Left ventricle myocardium inferior (tissue), 1 donor: ENCODE measurements at places on chromosomes 5 and 9.

GRCh38 chr5:72138943-72139521 is 31.8 kb downstream of the MAP1B start:
- no peak for DNase-seq

GRCh38 chr5:167725741-167726140 is 565.7 kb upstream of the WWC1 start:
- no peak for DNase-seq

DNA sequence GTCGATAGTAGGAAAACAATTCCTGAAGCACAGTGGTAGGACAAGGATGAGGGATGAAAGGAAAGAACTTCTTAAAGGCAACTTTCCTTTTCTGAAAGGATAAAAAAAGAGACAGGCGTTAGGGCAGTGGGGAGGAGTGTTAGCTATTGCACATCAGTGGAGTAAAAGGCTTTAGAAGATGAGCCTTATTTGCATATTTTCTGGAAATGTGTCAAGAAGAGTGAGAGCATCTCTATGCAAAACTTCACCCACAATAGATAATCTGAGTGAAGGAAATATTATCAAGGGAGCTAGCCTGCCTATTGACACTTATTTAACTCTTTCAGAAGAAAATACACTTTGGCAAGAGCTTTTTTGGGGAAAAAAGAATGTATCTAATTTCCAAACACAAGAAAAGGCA is 151.6 kb downstream of the MACIR start:
- no peak for DNase-seq

DNA sequence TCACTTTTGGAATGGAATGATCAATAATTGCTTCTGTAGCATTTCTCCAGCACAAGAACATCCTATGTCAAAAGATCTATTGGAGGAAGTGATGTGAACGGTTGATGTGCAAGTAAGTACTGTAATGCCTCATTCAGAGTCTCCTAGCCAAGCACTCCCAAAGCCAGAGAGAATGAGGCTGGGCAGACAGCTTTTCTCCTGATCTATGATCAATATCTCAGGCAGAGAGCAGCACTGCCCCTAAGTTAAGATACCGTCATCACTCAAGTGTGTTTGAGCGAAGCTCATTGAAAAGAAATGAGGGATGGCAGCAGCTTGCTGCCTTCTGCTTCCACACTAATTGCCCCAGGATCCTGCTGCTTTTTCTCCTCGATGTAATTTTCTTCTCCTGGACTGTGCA is 324.1 kb upstream of the GRAMD2B start:
- DNase-seq, result no peak

DNA sequence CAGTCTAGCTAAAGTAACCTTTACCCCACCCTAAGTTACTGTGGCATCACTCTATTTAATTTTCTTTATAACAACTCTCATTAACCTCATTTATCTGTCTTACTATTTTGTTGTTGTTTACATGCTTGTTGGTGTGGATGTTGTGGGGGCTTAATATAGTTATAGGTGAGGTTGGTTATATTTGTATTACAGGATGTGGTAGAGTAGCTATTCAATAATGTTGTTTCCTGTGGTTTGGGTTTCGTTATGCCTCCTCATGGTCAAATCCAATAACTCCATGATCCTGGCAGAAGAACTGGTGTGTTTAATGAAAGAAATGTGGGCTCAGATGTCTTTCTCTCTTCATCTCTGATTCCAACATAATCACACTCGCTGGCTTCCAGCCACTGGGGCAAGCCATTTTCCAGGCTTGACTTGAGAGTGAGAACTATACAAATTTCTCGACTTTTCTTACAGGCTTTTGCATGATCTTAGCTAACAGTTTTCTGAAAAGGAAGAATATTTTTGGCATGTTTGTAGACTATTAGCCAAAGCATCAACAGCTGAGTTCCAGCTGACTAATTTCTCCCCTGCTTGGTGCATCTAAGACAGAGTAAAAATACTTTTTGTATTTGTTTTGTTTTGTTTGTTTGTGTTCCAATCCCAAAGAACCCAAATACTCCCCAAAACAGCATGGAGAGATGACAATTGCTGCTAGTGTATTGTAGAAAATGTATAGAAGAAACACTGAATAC is 303.7 kb upstream of the PAPPA start:
- no peak for DNase-seq

GRCh38 chr5:149403923-149404745 is 25.0 kb upstream of the IL17B start:
- DNase-seq, result no peak

DNA sequence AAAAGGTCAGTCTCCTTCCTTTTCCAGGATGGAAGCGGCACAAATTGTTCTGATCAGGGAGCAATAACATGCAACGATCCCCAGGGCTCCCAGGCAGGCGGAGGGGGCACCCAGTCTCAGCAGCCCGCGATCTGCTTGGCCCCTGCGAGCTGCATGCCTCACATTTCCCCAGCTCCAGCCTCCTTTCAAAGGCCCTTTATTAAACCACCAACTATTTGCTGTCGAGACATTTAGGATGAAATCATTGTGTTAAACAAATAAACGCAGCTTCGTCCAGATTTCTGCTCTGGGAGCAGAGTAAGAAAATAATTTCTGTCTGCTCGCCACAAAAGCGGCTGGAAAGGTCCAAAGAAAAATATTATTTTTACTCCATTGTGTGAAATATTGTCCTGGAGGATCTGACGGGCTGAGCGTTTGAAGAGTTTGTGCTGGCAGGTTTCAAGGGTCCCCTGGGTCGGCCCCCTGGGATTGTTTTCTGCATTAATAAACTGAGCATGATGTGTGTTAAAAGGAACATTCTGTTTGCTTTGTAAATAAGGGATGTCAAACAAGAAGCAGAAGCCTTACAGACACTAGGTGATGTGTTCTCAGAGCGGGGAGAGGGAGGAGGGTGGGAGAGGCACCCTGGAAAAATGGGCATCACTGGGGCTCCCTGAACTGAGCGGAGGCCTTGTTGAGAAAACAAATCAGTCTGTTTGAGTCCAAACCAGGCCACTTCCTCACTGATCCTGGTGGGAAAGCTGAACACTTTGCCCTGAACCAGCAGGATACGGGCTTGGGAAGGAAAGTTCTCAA is 110.1 kb downstream of the FOXD1 start:
- DNase-seq, result no peak

GRCh38 chr5:151156507-151157420 is 815 bp downstream of the ANXA6 start:
- DNase-seq, result no peak

- no peak for DNase-seq
Measured at GRCh38 chr5:146395193-146395592, 51.9 kb upstream of the TCERG1 start.

- peak; percentile 11 for DNase-seq
Measured at GRCh38 chr5:132059696-132060500, 557 bp upstream of the IL3 start.

- DNase-seq, result no peak
Measured at GRCh38 chr9:88587885-88588649, 53.1 kb downstream of the NXNL2 start.

DNA sequence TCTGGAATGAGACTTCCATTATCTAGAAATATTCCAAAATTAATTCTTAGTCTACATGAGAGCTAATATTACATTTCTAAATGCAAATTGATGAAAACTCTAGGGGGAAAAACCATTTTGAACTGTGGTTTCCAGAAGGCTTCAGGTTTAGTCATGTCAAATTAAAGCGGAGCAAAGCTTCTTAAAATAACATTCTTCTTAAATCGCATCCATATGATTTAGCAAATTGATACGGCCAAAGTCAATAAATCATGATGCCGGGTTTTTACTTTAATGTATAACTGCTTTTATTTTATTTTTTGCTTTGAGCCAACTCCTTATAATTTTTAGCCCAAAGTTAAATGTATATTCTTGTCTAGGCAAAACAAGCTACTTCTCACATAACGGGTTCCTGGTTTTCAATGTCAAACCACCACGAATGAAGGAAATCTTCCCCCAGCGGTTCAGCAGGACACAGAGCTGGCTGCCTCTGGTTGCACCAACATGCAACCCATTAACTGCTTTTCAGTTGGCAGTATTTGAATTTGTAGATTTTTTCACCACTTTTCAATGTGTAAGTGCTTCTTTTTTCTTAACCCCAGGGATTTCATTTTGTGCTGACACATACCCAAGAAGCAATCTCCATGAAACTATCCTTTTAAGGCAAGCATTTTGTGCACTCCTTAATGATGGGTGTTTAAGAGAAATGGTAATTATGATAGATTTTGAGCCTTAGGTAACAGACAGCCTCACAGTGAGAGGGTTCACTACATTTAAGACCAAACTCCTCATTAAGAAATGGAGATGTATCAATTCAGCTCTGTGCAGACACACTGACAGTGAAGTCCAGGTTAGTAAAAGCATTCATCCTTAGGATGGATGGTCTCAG is 35.5 kb downstream of the EFNA5 start:
- no peak for DNase-seq

DNA sequence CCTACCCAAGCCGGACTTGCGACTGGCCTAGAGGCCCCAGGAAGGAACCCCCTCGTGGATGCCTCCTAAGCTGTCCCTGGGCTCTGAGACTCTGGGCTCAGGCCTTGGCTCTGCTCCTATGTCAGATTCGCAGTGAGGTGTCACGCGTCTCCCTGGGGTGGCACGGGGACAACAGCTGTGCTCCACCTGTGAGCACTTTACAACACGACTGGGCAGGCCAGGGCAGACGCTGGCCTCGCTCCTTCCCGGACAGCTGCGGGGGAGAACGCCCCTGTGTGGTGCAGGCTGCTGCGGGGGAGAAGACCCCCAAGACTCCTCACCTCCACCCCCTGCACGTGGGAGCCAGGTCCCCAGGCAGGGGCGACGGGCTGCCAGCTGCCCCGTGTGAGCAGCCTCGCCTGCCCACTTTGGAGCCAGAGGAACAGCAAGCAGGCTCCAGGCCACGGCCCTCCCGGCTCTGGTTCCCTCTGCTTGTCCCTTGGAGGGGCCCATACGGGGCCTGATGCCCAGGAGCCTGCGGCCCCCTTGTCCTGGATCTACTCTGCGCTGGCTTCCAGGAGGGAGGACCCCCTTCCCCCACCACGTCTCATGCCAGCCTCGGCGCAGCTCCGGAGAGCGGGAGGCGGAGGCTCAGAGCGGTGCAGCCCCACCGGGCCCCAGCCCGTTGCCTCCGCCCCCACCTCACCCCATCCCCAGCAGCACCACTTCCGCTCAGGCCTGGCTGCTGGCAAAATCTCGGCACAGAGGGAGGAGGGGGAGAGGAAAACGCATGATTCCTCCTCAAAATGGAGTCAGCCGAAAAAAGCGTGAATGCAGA is 36.0 kb downstream of the SARDH start:
- no peak for DNase-seq

DNA sequence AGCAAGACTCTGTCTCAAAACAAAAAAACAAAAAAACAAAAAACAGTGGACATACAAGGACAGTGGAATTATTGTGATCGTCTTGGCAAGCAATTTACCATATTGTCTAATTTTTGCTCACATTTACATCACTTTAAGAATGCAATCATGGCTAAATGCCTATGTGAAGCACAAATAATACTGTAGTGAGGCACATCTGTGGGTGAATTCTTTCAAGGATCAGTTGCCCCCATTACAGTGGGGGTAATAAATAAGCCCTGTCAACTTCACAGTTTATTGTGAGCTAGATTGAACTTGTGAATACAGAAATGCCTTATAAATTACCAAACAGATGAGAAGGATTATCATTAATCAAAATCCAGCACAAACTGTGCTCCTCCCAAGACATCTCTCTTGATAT is 150.2 kb upstream of the PAPPA start:
- DNase-seq, result no peak

DNA sequence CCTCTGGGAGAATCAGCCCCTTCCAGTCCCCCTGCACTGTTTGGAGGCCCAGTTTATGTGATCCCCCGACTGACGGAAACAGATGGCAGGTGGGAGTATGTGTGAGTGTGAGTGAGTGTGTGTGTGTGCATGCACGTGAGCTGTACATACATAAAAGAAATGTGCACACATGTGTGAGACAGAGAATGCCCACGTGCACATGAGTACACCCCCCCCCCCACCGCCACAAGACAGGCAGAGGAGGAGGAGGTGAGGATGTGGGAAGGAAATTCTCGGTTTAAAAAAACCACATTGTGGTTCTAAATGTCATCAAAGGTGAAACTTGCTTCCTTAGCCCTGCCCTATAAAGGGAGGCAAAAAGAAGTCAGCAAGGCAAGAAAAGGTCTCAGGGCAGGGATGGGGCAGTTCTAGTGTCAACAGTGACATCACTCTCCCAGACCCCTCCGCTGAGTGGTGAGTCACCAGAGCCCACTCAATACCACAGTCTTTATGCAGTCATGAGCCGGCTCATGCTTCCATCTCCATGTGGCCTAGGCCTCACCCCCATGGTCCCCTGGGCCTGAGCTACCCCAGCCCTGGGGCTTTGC is 79.2 kb upstream of the HSPA9 start:
- no peak for DNase-seq

GRCh38 chr9:18396102-18396728 is 77.7 kb upstream of the ADAMTSL1 start:
- no peak for DNase-seq

DNA sequence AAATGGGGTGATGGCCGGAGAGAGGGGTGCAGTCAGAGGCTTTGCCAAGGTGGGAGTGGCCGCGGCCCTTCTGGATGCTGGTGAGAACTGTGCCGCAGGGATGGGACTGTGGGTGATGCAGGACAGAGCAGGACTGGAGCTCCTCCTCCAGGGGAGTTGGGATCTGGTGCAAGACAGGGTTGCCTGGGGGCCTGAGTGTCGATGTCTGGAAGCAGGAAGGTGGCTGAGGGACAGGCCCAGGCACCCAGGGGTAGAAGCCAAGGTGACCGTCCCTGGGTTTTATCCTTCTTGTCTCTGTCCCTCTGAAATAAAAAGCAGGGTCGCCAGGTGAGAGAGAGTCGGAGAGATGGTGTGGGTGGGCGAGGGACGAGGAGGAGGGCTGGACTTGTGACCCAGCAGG is 89.1 kb upstream of the IER5L start:
- DNase-seq, result no peak

DNA sequence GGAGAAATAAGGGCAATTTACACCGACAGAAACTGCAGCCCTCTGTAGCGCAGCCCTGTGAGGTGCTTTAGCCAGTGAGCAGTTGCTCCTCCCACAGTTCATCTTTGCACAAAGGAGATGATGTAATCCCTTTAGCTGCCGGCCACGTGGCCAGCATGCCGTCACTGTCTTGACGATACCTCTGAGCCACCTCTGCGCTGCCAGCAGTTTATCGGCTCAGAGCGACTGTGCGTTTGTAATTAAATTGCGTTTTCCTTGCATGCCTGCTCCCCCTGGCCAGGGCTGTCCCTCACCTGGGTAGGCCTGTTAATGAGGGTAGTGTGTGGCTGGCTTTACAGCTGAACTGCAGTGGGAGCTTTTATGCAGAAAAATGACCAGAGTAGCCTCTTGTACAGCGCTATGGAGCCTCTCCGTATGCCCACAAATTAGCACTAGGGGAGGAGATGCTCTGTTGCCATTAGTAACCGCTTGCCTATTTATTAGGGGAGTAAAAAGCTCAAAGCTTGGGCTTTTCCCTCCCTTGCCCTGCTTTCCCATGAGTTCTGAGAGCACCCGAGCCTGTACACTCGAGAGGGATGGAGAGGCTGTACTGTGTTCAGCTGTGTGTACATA is 107.0 kb downstream of the TRIO start:
- peak; percentile 66 for DNase-seq

GRCh38 chr9:137396634-137397367 is 26.2 kb downstream of the EXD3 start:
- DNase-seq, result no peak

GRCh38 chr9:116715751-116716150 is 28.6 kb downstream of the TRIM32 start:
- no peak for DNase-seq
